ENCODE measurements at places on chromosomes 12 and 14.
A peak's percentile ranks its signal among the peaks of the same experiment; 100 is the strongest.

- no peak for DNase-seq
These were observed 145.8 kb downstream of the NTF3 start for GRCh38 chr12:5577741-5578140.

GRCh38 chr12:47786662-47787280 lies 13.7 kb downstream of the SLC48A1 start:
- DNase-seq: no peak

DNA sequence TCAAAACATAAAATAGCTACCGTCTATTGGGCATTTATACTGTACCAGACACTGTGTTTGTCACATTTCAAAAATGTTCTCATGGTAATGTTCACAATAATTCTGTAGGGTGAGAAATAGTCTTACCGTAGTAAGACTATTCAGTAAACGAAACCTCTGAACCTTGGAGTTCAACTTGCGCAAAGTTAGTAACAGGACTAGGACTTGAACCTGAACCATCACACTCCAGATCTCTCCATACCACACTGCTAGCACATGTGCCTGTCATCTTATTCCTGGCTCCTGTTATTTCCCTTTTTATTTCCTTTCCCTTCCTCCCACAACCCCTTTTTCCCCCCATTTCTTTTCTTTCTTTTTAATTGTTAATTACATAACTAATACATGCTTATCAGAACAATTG lies 65.4 kb downstream of the PLEKHA5 start:
- DNase-seq: no peak

GRCh38 chr14:96802963-96803362 lies 5.8 kb downstream of the VRK1 start:
- no peak for DNase-seq

GRCh38 chr14:62626416-62626815 lies 418.8 kb downstream of the KCNH5 start:
- DNase-seq: no peak

- no peak for DNase-seq
These were observed 152.4 kb downstream of the KIF26A start for GRCh38 chr14:104290756-104291122.

DNA sequence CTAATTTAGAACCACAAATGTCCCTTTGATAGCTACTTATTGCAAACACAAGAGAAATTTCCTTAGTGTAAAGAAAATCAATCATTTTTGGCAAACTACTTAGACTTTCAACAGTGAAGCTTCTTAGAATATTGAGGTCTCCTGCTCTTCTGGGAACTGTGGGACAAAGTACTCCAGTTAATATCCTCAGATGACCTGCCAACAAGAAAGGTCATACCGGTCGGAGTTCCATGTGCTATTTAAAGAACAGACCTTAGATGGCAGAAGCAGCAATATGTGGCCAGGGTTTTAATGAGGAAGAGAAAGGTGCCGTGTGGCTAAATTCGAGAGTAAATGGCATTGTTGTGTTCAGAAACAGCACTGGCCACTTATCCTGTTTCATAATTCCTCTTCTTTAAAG lies 114.7 kb upstream of the AMIGO2 start:
- DNase-seq: no peak

DNA sequence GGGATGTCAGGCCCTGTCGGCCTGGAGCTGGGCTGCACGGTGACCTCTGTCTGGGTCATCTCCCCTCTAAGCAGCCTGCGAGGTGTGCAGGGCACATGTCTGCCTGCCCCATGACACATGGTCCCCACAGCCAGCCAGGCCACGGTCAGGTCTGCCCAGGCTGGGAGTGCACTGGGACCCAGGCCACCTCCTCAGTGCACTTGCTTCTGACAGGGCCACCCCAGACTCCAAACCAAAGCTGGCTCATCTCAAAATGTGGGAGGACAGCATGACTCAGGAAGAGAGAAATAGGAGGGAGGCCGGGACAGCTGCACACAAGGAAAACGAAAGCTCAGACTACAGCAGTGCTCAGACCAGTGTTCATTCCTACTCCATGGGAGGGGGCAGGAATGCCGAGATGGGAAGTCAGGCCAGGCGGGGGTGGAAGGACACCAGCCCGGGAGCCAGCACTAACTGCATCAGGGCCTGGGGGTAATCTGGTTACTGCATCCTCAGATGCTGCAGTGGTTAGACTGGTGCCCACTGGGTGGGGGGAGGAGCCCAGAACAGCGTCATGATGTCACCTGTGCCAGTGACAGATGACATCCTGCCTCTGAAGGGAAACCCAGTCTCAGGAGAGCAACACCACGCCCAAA lies 4.0 kb downstream of the P2RX2 start:
- DNase-seq: no peak

GRCh38 chr12:92039046-92039445 lies 106.6 kb downstream of the BTG1 start:
- DNase-seq: no peak

DNA sequence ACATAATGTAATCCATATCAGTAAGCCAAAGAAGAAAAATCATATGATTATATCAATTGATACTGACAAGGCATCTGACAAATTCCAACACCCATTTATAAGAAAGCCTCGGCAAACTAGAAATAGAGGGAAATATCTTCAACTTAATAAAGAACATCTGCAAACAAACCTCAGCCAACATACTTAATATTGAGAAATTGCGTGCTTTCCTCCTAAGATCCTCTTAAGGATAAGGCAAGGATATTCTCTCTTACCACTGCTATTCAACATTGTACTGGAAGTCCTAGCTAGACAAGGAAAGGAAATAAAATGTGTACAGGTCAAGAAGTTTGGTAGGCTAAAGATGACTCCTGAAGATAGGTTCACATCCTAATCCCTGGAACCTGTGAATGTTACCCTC lies 115.9 kb downstream of the DERA start:
- no peak for DNase-seq

GRCh38 chr14:42070031-42070430 lies 463.4 kb downstream of the LRFN5 start:
- no peak for DNase-seq

GRCh38 chr14:105492031-105492970 lies 1.3 kb downstream of the TEDC1 start:
- DNase-seq: peak; percentile 71

DNA sequence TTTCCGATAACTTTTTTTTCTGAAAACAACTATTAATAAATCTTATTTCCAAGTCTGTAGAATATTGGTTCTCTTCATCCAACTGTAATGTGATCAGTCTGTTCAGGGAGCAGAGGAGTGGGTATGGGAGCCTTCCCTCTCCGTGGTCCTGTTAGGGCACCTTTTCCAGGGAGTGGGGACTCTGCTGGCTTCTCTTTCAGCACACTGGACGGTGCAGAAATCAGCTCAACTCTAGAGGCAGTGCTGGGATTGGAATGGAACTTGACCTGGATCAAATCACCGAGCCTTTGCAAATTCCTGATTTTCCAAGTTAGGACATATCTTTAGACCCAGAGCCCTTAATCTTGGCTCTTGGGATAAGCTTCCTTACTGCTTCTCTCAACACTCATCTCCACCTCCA lies 630.4 kb downstream of the DIO2 start:
- no peak for DNase-seq

GRCh38 chr14:68403191-68404145 lies 389.4 kb downstream of the ZFP36L1 start:
- no peak for DNase-seq

DNA sequence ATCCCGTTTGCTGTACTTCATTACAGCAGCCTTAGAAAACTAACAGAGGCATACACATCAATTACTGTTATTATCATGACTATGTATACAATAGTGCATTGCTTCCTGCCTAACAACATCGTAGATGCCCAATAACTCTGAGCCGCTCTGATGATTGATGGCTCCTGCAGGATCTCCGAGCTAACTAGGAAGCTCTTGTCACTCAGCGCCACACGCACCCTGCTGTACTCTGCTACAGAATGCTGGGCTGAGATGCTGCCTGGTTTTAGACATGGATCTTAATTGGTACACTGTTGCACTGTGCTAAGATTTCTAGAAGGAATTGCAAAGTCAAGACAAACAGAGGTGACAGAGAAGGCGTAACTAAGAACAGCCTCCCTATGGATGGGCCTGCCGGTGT lies 169.3 kb downstream of the SLC15A4 start:
- DNase-seq: no peak

GRCh38 chr12:51948066-51948465 lies 3.4 kb upstream of the ACVR1B start:
- DNase-seq: no peak

DNA sequence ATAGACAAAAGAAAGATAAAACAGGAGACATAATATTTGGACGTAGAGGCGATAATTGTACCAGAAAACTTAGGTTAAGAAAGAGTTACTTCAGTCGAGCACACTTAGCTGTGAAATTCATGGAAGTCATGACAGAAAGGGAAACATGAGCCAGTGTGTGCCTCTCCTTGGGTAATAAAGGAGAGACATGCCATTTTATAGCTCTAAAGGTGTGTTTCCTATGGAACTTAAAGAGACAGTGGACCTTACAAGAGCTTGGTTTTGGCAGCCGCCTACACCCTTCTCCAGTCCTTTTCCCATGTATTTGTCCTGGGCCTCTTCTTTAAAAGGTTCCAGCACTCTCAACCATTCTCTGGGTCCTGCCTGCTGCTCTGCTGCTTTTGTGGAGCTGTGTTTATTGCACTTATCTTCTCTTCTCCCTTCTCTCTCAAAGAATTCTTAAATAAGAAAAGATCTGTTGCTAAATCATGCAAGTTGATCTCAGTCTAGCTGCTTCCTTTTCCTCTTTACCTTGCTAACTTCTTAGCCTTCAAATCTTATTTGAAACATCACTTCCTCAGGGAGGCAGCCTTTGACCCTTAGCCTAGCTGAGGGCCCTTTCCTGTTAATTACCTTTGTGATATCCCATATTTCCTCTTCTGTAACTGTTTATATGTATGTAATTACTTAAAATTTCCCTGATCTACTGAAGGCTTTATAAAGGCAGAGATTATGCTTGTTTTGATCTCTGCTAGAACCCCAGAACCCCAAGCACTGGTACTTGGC lies 81.8 kb upstream of the EVL start:
- no peak for DNase-seq

DNA sequence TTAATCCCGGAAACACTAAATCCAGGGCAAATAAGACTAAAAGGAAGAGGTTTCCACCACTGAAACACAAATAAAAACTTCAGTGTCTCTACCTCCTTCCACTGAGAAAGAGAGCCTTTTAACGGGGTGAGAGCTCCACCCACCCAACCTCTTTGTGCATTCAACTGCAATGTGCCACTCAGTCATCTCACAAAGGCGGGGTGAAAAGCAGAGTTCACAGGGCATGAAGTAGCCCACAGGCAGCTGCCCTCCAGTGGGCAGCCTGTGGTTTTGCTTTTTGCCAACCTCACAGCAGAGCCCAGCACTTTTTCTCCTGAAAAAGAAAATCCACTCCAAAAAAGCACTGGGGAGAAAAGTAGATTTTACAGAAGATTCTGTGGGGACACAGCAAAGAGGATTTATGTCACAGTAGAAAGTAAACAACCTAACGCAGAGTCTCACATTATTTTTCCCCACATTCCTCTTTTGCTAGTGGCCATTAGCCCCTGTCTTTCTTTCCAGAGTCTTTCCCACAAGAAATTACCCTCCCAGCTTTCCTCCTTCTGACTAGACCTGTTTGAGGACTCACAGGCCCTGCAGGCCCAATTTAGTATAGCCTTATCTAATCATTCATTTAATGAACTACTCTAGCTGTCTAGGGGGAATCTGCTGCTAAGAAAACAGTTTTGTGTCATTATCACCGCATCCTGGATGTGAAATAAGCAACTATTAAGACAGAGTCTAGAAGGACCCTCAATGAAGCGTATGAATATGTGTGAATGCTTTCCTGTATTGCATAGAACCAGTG lies 753.8 kb upstream of the FOXG1 start:
- no peak for DNase-seq

- DNase-seq: no peak
These were observed 496 bp downstream of the PPP2R5C start for GRCh38 chr14:101761881-101762529.

DNA sequence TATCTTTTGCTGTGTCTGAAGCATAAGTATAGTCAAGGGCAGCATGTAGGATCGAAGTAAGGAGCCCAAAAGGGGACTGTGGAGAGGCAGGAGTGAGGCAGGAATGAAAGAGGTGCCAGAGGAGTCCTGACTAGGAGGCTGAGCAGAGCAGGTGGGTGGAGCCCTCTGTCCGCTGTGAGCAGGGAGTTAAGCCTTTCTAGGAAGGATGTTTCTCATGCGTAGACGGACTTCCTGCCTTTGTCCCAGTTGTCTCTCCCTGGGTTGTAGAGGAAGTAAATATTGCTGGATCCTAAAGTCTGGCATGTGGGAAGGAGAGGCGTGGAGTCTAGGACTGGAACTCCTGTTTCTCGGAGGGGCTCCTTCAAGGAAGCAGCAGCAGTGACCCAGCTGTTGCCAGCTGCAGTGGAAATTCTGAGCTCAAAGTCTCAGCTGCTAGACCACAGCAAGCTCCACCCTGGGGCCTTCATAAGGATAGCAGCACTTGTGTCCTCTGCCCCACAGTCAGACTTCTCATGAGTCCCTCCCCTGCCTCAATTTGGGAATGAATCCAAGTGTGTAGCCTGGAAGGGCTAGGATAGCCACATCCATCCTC lies 44.0 kb downstream of the RBMS2 start:
- no peak for DNase-seq

DNA sequence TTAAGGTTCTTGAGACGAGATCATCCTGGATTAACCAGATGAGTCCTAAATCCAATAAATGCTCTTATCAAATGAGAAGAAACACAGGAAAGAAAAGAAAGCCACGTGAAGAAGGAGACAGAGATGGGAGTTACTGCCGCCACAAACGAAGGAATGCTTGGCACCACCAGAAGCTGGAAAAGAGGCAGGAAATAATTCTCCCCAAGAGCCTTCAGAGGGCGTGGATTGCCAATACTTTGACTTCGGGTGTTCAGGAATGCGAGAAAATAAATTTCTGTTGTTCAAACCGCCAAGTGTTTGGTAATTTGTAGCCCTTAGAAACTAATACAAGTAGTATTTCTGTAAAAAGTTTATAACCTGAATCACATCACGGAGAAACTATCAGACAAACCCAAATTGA lies 31.3 kb downstream of the ABCD2 start:
- DNase-seq: no peak

DNA sequence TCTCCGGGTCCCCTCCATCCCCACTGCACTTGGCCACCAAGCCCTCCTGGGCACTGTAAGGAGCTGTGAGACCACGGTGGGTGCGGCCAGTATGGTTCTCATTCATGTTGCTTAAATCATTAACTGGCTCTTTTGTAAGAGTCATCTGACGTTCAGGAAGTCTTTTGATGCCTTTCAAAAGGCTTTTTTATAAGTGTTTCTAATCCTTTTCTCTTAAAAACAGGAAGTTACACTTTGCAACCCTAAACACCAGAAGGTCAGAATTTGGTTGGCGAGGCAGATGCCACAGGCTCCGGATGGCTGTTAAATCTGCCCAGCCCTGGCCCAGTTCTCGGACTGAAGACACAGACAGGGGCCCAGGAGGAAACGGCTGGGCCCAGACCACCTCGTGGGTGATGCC lies 26.1 kb upstream of the DIO3 start:
- DNase-seq: no peak

DNA sequence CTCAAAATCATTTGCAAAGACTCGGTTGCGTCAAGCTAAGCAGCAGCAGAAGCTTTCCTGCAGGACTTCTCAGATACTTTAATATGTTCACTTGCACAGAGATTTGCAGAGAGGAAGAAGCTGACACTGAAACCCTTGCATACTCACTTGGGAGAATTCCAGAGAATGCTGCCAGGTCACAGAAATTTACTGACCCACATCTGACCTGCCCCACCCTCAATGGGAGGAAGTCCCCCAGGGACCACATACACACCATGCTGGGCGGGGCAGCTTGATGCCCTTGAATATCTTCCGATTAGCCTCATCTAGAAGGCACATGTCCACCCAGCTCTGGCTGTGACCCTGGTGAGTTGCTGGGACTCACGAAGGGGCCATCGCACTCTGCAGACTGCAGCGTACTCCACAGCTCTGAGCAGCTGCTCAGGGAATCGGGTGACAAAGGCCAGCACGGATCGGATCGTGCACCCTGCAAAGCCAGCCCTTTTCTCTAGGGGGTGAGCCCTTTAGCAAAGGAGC lies 83.2 kb downstream of the ITPK1 start:
- DNase-seq: no peak

Data from LNCaP clone FGC (cell line).